ENCODE measurements at places on chromosomes 2 and 18. TPM values are rescaled to one million over a fixed set of nuclear protein-coding genes. Genes with fewer than 3 reads are reported as not detected.

GRCh38 chr2:39000552-39000951 is 110.9 kb downstream of the ARHGEF33 start:
- DNase-seq: peak; percentile 42

- no peak for DNase-seq
These were observed 621 bp upstream of the KCNS3 start for GRCh38 chr2:17877811-17878280.

Gene C2orf72
- 0.48 TPM for total RNA-seq

- peak; percentile 21 for DNase-seq
These were observed 116.7 kb upstream of the AGAP1 start for GRCh38 chr2:235377176-235377575.

- no peak for DNase-seq
These were observed 24.9 kb downstream of the FHOD3 start for GRCh38 chr18:36322408-36322728.

DNA sequence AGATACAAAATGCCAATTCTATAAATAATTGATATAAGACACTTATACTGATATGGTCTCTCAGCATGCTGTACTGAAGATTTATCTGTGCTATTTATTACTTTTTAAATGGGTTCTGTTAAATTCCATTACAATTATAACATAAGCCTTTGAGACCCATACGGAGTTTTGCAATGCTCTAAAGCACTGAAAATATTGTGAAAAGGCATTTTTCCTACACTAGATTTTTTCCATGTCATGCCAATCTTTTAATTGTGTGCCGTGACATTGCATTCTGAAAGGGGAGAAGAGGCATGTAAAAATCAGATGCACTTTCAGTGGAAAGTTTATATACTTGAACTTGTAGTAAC is 46.5 kb downstream of the EFEMP1 start:
- no peak for DNase-seq

Gene OSGEPL1
- total RNA-seq: 27.6 TPM

DNA sequence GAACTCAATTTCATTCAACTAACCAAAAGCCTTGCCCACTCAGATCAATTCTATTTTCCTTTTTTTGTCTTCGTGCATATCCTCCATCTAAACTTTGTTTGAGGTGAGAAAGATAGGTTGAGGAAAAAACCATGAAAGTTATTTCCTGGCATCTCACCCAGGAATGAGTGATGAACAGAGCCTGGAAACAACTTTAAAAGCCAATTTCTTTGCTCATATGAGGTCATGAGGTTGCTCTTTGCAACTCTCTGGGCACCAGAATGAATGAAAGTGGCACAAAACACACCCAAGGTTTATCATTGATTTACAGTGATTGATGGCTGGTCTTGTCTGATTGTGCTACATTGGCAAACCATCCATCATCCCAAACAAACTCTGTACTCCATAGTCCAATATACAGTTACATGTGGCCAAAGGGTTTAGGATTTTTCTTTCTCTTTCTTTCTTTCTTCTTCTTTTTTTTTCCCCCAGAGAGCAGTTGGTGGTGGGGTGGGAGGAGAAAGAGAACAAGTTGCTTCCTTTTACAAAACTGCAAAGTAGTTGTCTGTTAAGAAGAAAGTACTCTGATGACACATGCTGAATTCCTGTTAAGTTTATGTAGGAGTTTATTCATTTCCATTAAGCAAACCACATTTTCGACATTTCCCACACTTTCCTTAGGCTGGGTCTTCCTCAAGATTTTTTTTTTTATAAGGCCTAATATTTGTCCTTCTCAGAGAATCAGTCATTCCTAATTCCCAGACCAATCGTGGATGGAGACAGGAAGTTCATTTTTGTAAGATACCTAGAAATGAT is 575.9 kb upstream of the ZEB2 start:
- DNase-seq: peak; percentile 79

- no peak for DNase-seq
These were observed 430.0 kb downstream of the ZNF516 start for GRCh38 chr18:76064998-76065397.

- no peak for DNase-seq
These were observed 1201.8 kb upstream of the CDH2 start for GRCh38 chr18:29378651-29379136.

DNA sequence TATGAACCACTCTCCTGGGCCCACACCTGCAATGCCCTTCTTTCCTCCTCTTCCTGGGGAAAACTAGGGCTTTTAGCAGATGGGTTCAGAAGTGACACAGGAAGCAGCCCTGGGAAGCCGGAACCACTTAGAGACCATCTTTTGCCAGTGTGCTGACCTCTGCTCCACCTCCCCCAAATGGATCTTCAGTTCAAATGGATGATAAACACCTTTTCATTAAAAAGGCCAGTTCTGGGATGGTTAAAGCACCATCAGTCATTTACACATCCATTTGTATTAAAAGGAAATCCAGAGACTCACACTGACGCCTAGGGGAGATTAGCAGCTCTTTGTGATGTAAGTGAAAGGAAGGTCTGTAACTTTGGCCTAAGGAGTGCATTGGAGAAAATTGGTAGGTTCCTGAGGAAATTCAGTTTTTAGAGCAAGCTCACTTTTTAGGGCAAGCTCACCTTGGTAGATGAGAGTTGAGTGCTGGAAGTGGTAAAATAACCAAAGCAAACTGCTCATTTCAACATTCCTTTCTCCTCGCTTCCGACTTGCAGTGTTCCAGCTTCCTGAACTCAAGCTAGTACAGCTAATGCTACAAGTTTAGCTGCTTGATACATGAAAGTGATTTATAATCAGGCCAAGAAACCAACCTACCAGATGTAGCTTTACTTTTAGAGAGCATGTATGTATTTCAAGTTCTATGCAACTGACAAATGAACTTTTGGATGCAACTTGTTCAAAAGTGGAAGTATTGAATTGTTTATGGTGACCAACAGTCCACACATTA is 47.7 kb downstream of the ACTR2 start:
- no peak for DNase-seq

DNA sequence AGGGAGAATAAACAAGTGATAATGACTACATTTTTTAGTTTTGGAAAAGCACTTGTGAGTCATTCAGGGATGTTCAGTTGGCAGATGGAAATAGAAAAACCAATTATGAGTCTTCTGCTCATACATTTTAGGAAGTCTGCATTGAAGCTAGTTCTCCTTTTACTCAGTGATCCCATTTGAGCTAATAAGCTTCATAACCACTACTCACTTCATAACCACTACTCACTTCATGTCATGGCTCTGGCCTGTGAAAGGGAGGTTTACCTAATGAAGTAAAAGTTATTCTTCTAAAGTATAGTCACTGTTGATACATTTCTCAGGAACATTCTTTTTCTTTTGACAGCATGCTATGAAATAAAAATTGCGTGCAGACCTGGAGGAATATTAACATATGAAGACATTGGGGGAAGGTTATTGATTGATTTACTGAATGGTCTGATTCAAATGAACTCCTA is 948.7 kb downstream of the TSN start:
- no peak for DNase-seq

GRCh38 chr2:191249156-191249813 is 4.1 kb downstream of the MYO1B start:
- DNase-seq: no peak

DNA sequence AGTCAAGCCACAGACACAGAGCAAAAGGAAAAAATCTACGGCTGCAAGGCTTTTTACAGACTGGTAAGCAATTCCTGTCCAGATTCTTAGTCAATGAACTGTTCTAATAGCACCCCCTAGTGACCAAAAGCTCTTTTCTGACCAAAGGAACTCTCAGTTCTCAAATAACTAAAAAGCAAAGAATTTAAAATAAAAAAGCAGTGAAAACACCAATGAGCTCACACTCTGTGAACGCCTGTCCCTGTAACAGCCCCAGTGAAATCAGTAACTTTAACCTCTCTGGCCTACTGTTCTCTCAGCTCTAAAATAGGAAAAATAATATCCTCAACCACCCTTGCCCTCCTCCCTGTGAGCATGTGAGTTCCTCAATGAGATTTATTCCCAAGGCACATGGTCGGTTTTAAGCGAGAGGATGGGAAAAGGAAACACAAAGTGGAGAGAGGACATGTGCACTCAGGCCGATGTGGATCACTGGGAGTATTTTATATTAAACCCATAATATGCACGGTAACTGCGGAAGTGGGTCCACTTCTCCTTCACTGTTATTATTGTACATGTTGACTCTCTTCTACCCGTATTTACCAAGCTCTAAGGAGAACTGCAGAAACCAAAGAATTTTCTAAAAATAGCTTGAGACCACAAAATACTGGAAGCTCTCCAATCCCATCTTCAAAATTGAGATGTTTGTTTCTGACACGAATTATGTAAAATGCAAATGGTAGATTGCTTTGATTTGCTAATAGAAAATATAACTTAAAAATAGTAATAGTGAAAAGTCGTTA is 128.5 kb downstream of the STK39 start:
- peak; percentile 68 for DNase-seq

DNA sequence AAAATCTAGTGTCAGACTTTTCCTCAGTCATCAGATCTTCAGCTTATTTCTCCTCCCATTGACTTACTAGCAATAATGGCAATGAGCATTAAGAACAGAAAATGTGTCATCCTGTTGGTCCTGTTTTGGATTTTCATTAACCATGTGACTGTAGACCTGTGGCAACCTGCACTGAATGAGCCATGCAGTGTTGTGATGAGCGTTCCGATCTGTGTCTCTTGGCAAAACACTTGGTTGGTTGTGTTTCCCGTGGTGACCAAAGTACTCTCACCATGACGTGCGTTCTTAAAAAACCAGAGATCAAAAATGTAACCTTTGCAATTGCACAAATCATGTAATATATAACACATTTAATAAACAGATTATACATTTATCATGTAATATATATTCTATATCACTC is 138.6 kb downstream of the MAP3K20 start:
- DNase-seq: no peak

Gene MC5R
- 0.49 TPM for total RNA-seq

- DNase-seq: peak; percentile 40
These were observed 11.8 kb downstream of the FBLN7 start for GRCh38 chr2:112149866-112150435.

- DNase-seq: no peak
These were observed 133.1 kb downstream of the NBAS start for GRCh38 chr2:15427987-15428386.

DNA sequence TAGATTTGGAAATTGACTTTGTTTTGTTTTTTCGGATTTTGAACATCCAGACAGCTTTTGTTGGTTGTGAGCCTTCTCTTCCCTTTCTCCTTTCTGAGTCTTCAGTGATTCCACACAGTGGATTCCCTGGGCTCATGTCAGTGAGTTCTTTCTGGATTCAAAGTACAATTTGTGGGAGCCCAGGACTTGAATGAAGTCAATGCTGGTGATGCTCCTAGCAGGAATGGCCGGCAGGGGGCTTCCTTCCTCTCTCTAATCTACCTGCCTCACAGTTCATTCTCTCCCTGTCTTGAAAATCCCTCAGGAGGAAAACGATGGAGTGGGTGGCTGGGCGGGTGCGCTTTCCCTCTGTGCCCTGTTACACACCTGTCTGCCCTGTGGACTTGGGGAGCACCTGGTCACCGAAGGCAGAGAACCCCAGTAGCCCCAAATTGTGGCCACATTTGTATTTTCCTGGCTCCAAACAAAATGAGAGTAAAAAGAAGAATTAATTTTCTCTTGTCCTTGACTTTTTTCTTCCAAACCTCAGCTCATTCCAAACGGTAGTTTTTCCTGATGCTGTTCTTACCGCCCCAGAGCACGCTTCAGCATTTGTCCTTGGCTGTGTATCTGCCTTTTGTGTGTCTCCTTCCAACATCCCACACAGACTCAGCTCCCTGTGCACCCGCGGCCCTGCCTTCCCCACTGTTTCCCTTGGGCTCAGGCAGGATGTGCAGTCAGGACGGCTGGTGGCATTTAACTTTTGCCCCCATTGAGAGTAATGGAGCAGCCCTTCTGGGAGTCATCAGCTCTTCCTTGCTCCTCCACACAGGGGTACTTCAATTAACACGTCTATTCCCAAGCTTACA is 86.6 kb downstream of the MARCO start:
- DNase-seq: peak; percentile 37

DNA sequence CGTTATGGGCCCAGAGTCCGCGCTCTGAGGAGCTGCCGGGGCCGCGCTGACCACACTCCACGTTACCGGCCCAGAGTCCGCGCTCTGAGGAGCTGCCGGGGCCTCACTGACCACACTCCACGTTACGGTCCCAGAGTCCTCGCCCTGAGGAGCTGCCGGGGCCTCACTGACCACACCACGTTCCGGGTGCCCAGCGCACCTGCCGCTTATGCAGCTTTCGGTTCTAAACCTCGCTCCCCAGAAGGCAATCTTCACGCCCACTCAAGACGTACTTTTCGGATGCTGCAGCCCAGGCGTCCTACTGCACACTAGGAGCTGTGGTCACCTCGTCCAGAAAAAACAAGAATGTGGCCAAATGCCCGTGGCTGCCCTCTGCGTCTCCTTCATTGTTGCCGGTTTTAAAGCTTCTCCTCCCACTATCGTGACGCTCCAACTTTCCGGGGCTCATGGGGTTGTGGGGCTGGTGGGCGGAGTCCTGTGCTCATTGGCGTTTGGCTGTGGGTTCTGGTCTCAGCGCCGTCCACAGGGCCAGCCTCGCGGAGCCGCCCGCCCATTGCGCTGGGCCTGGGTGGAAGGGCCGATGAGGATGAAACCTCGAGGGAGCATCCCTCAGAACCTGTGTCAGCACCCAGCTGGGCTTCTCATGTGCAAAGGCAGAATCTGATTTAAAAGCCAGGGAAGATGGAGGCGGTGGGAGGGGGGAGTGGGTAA is 11.9 kb downstream of the KCNG2 start:
- no peak for DNase-seq

DNA sequence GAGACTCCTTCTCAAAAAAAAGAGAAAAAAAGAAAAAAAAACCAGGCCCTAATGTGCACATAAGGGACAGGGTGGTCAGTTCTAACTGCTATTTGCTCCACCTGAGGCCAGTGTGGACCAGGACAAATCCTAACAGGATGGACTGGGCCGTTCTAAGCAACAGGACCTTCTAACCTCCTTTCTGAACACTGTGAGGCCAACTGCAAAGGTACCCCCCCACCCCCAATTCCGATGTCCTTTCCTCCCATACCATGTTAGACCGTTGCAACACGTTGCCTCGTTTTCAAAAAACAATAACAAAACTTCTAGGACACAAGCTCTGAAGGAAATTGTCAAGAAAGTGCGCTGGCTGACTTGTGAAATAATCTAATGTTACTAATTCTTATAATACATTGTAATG is 1.2 kb downstream of the THAP4 start:
- no peak for DNase-seq

- peak; percentile 91 for DNase-seq
These were observed 75.0 kb upstream of the RBM44 start for GRCh38 chr2:237723602-237724001.

DNA sequence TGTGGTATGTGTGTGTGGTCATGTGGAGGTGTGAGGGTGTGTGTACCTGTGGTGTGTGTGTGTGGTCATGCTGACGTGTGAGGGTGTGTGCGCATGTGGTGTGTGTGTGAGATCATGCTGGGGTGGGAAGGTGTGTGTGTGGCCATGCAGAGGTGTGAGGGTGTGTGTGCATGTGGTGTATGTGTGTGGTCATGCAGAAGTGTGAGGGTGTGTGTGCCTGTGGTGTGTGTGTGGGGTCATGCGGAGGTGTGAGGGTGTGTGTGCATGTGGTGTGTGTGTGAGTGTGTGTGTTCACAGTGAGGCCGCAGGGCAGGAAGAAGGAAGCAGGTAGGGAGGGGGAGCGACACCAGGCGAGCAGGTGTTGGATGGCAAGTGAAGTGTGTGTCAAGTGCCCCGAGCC is 259.0 kb downstream of the LOXHD1 start:
- DNase-seq: no peak

Gene EFR3B
- total RNA-seq: 1.1 TPM

GRCh38 chr2:174802459-174802858 is 38.2 kb upstream of the CHRNA1 start:
- peak; percentile 66 for DNase-seq

Data from RPMI7951 (cell line).